Aortic smooth muscle cell (primary cell): ENCODE measurements at places on chromosomes 7 and 10. TPM values are rescaled to one million over a fixed set of nuclear protein-coding genes. Genes with fewer than 3 reads are reported as not detected.

Gene OR6B1
- total RNA-seq = not detected in 2 replicates

Gene ANXA8L1
- total RNA-seq = not detected in 2 replicates

Gene ERVW-1
- not detected in 2 replicates for total RNA-seq

Gene GATA3
- total RNA-seq = 0.06 TPM in 1 of 2 replicates, not detected in the other

Gene GALNT17
- not detected in 2 replicates for total RNA-seq

Gene FERD3L
- not detected in 2 replicates for total RNA-seq

Gene CADPS2
- total RNA-seq = 21.7 TPM in 2 replicates

Gene CBLL1
- 13.6 and 13.8 TPM in 2 replicates for total RNA-seq

Gene RNF32
- 0.62 and 1.2 TPM in 2 replicates for total RNA-seq

Gene GIMAP1
- total RNA-seq = 0.25 and 0.26 TPM in 2 replicates

Gene ACSM6
- total RNA-seq = not detected in 2 replicates

Gene MYH16
- total RNA-seq = not detected in 2 replicates

Gene AKR1C8
- not detected in 2 replicates for total RNA-seq

Gene LRRC17
- 105 and 207 TPM in 2 replicates for total RNA-seq

Gene NRG3
- 0.13 TPM in 1 of 2 replicates, not detected in the other for total RNA-seq

Gene GRID2IP
- total RNA-seq = not detected in 2 replicates

Gene AOAH
- not detected in 2 replicates for total RNA-seq

Gene CALML3
- total RNA-seq = not detected in 2 replicates

Gene NCAPG2
- total RNA-seq = 18.5 and 25.1 TPM in 2 replicates

Gene LRRD1
- total RNA-seq = 0.12 and 0.13 TPM in 2 replicates

Gene TMEM229A
- 0.13 and 0.37 TPM in 2 replicates for total RNA-seq

Gene MBLAC1
- total RNA-seq = 2.5 and 3.2 TPM in 2 replicates

Gene FAM185A
- 8.8 and 8.9 TPM in 2 replicates for total RNA-seq

Gene SFTPD
- total RNA-seq = not detected in 2 replicates

Gene AKR1B15
- total RNA-seq = not detected in 2 replicates

Gene ARL3
- total RNA-seq = 9.6 and 9.7 TPM in 2 replicates

Gene FXYD4
- total RNA-seq = not detected in 2 replicates

Gene SLC26A5
- total RNA-seq = not detected in 2 replicates

Gene UCMA
- total RNA-seq = not detected in 2 replicates

Gene SLC13A1
- not detected in 2 replicates for total RNA-seq

Gene MEST
- total RNA-seq = 0.66 and 2.0 TPM in 2 replicates

Gene HK1
- 241 and 301 TPM in 2 replicates for total RNA-seq

Gene TRIP6
- 89.4 and 93.8 TPM in 2 replicates for total RNA-seq

Gene PKD2L1
- total RNA-seq = not detected in 2 replicates

Gene CALHM1
- total RNA-seq = not detected in 2 replicates

Gene ZC3HAV1L
- 2.6 and 3.8 TPM in 2 replicates for total RNA-seq

Gene FOXP2
- 0.79 and 2.2 TPM in 2 replicates for total RNA-seq

Gene CDNF
- total RNA-seq = 2.0 and 2.1 TPM in 2 replicates

Gene CLDN3
- not detected in 2 replicates for total RNA-seq

Gene RAPGEF5
- 39.3 and 48.9 TPM in 2 replicates for total RNA-seq

Gene ADAM22
- 0.40 and 0.50 TPM in 2 replicates for total RNA-seq
